ENCODE measurements at places on chromosomes 13 and 19. TPM values are rescaled to one million over a fixed set of nuclear protein-coding genes. Genes with fewer than 3 reads are reported as not detected.

ANKRD24 gene
- total RNA-seq, result 1.6 TPM

OR7C1 gene
- 0.03 TPM for total RNA-seq

KCNC3 gene
- 3.8 TPM for total RNA-seq

CLASRP gene
- 45.6 TPM for total RNA-seq

KCNN1 gene
- 0.19 TPM for total RNA-seq

IGFL2 gene
- not detected for total RNA-seq

NPAS1 gene
- total RNA-seq, result 0.54 TPM

MYADM gene
- 211 TPM for total RNA-seq

POU4F1 gene
- 0.11 TPM for total RNA-seq

ACP5 gene
- 1.5 TPM for total RNA-seq

SELENOV gene
- total RNA-seq, result not detected

TMEM150B gene
- total RNA-seq, result 0.62 TPM

TMEM272 gene
- total RNA-seq, result 1.7 TPM

SCEL gene
- total RNA-seq, result not detected

WDR88 gene
- total RNA-seq, result not detected

ZNF563 gene
- total RNA-seq, result 3.7 TPM

COMMD6 gene
- 127 TPM for total RNA-seq
